ENCODE measurements at places on chromosomes 6 and 20.

GRCh38 chr6:48135323-48136084 lies 24.5 kb upstream of the PTCHD4 start:
- no peak for DNase-seq

DNA sequence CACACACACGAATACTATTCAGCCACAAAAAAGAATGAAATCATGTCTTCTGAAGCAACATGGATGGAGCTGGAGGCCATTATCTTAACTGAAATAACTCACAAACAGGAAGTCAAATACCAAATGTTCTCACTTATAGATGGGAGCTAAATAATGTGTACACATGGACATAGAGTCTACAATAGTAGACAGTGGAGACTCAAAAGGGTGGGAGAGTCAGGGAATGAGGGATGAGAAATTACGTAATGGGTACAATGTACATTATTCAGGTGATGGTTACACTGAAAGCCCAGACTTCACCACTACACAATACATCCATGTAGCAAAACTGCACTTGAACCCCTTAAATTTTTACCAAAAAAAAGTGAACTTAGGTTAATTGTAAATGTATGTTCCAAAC lies 160.4 kb downstream of the TASP1 start:
- DNase-seq, result no peak

- DNase-seq, result no peak
Measured at GRCh38 chr6:125931733-125932450, 24.7 kb upstream of the HINT3 start.

- peak; percentile 57 for DNase-seq
Measured at GRCh38 chr6:501891-502601, 110.5 kb downstream of the IRF4 start.

DNA sequence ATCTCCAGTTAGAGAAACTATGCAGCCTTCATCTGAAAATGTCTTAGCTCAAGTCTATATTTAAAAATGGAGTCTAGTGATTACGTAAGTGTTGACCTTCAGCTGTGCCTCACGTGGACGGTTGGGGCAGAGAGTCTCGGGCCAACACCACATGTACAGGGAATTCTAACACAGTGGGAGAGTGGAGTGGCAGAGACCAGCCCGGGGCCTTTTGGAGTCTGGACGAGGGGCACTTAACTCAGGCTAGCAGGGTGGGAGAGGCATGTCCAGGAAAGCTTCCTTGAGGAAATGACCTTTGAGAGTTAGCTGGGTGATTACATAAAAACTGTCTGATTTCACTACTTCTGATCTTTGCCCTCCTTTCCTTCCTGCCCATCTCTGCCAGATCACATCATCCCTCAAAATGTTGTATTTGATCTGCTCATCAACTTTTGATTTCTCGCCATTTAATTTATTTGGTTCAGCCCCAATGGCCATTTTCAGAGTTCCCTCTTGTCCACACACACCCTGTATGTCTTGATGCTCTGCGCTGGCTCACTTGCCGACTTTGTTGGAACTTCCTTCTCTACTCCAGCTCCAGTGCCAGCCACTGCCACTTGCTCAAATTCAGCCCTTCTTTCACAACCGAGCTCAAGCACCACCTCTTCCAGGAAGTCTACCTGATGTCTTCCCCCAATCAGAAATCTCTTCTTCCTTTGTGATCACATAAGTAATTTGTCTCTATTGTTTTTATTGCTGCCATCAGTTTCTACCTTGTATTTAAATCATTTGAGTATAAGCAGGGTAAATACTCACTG lies 2.6 kb downstream of the ARMC2 start:
- DNase-seq, result peak; percentile 58

DNA sequence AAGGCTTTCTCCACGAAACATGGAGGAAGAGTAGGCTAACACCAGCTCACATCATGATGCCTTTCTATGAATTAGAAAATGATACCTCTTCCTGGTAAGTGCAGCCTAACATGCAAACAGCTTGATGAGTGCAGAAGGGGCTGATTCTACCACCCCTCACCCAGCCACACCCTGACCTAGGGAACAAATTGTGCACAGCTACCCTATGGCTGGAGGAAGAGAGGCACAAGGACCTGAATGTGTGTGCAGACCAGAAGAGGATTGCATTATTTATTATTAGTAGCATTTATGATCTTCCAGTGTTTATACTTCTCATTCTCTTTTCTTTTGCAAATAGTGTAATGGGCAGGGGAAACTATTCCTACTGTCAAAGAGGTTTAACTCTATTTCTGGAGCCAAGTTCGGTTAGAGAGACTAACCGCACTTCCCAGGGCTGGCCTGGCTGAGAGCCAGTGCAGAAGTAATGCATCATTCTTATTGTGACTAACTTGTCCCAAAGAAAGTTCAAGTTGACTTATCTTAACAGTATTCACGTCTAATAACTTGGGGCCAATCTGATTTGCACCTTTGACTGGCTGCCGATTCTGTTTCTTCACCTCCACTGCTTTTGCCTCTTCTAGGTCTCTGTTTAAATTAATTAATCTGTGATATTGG lies 237.5 kb downstream of the CD83 start:
- peak; percentile 77 for DNase-seq

GRCh38 chr6:143774347-143774746 lies 68.8 kb upstream of the LTV1 start:
- no peak for DNase-seq

DNA sequence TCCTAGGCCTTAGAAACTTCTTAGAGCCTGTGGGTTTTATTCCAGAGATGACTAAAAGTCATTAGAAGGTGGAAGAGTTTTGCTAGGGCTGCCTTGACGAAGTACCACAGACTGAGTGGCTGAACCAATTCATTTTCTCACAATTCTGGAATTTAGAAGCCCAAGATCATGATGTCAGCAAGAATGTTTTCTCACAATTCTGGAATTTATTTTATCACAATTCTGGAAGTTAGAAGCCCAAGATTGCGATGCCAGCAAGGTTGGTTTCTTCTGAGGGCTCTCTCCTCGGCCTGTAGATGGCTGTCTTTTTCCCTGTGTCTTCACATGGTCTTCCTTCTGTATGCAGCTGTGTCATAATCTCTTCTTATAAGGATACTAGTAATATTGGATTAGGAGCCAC lies 672.9 kb upstream of the MARCKS start:
- no peak for DNase-seq

- DNase-seq, result no peak
Measured at GRCh38 chr6:108959972-108960582, 111.9 kb downstream of the ARMC2 start.
